ENCODE measurements at places on chromosomes 11 and 22.

GRCh38 chr11:2209370-2209801 is 37.8 kb upstream of the TH start:
- H3K27me3 ChIP-seq = no peaks in the 10 kb centered on the region
- H3K36me3 ChIP-seq = no peaks in the 10 kb centered on the region
- peaks cover 12% of the 10 kb centered on the region for H3K4me1 ChIP-seq
- H3K4me3 ChIP-seq = no peak overlapping the region
- DNase-seq = peak; percentile 0

DNA sequence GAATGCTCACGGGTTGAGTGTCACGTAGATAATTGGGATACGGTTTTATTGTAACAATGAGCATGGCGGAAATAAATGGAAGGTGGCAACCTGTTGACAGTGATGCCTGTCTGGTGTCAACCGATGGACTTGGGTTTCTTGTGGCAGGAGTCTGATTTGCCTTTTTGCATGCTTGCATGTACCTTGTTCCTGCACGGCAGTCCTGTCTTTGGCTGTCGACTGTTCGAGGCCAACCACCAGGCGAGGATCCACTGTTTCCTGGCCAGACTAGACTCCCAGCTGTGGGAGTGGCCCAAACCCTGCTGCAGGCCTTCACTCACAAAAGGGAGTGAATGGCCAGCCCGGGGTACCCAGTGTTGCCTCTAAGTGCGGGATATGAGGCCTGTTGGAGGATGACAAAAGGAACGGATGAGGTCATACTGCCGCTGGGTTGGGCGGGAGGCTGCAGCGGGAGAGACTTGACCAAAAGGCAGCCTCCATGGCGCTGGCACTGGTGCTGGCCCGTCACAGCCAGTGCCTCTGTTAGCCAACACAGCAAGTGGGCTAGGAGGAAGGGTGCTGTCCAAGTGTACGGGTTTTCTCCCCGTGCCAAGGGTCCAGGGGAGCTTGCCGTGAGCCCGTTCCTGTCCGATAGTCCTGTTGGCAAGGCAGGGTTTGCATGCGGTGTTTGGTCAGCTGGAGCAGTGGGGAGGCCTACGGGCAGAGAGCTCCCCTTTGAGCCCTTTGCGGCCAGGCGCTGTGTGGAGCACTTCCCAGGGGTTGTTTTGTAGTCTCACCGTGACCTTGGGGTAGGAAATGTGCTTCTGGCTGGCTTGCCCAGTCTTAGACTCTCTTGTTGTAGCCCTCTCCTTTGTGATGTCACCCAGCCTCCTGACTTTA is 974 bp downstream of the DGCR8 start:
- peak overlapping the region; percentile 91 for H3K4me3 ChIP-seq
- H3K27me3 ChIP-seq = no peaks in the 10 kb centered on the region
- no peak for DNase-seq
- H3K27ac ChIP-seq = peak overlapping the region; percentile 84
- peaks cover 48% of the 10 kb centered on the region for H3K4me1 ChIP-seq

DNA sequence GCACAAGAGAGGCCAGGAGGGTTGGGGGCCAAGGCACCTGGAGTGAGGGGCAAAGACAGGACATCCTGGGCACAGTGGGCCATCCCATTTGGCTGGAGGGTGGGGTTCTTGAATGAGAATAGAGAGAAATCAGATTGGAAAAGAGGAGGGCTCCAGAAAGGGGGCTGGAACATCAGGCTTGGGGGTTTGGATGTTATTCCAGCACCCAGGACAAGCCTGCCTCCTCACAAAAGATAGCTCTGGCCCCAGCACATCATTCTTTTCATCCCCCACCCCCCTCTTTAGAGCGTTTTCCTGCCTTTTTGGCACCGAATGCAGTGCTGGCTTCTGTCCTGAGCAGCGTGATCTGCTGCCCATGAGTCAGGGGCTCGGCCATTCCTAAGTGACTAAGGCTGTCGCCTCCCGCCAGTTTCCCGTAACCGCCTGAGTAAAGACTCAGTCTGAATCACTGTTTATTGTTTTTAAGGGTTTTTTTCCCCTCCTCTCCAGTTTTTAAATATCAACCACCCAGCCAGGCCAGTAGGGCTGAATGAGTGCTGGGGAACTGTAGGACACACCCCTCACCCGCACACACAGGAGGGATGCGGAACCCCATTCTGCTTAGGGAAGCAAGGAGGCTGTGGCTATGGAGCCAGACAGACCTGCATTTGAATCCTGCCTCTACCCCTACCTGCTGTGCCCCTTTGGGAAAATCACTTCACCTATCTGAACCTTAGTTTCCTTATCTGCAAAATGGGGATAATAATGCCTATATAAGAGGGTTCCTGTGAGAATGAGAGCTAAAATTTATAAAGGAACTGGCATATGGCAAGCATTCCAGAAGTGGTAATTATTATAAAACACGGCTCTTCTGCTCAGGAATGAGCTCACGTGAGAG is 32.4 kb upstream of the NAV2 start:
- H3K27me3 ChIP-seq = peaks cover 14% of the 10 kb centered on the region
- no peak for DNase-seq
- no peaks in the 10 kb centered on the region for H3K4me1 ChIP-seq
- H3K4me3 ChIP-seq = no peak overlapping the region
- H3K27ac ChIP-seq = no peak overlapping the region

- H3K36me3 ChIP-seq = no peaks in the 10 kb centered on the region
- no peak overlapping the region for H3K27ac ChIP-seq
- H3K27me3 ChIP-seq = no peaks in the 10 kb centered on the region
- no peak for DNase-seq
- H3K4me1 ChIP-seq = peaks cover 7% of the 10 kb centered on the region
- H3K4me3 ChIP-seq = no peak overlapping the region
Measured at GRCh38 chr11:47899801-47900200, 51.7 kb upstream of the NUP160 start.

DNA sequence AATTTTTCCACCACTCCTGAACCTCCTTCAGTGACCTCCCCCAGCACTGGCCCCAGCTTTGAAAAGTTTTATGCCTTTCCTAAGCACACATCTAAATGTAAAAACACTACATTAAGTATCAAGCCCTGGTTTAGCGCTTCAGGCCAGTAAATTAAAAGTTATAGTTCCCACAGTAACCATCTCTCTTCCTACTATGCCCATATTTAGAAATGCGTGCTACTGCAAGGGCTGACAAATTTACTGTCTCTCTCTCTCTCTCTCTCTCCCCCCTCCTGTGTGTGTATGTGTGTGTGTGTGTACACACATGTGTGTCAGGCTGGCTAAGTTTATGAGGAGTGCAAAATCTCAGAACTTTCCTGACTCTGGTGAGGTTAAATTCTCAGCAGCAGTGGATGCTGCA is 231.4 kb downstream of the LARGE1 start:
- no peak overlapping the region for H3K27ac ChIP-seq
- H3K27me3 ChIP-seq = peaks cover 1% of the 10 kb centered on the region
- no peak overlapping the region for H3K4me3 ChIP-seq
- H3K4me1 ChIP-seq = no peaks in the 10 kb centered on the region

DNA sequence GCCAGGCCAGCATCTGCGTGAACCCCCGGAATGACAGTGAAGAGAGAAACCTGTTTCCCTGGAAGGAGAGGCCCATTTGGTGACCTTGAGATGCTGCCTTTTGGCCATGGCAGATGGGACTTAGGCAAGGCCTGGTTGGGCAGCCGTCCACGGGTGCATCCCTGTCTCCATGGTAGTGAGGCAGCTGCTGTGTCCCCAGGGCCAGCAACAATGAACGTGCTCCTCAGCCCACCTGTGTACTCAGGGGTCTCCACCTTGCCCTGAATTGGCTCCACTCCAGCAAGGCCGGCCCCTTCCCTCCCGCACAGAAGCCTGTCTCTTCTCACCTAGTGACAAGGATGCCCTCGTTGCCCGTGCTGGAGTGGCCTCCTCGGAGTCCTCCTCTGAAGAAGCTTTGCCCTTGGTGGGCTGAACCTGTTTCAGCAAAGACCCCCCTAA is 441.1 kb downstream of the TBC1D22A start:
- no peak for DNase-seq
- no peaks in the 10 kb centered on the region for H3K4me1 ChIP-seq
- H3K27ac ChIP-seq = no peak overlapping the region
- no peak overlapping the region for H3K4me3 ChIP-seq
- no peaks in the 10 kb centered on the region for H3K36me3 ChIP-seq

- H3K27me3 ChIP-seq = no peaks in the 10 kb centered on the region
- H3K36me3 ChIP-seq = no peaks in the 10 kb centered on the region
- peaks cover 7% of the 10 kb centered on the region for H3K4me1 ChIP-seq
- DNase-seq = no peak
- no peak overlapping the region for H3K27ac ChIP-seq
Measured at GRCh38 chr11:23569547-23569946, 709.3 kb upstream of the CCDC179 start.

- H3K36me3 ChIP-seq = no peaks in the 10 kb centered on the region
- H3K4me1 ChIP-seq = peaks cover 3% of the 10 kb centered on the region
- no peak overlapping the region for H3K4me3 ChIP-seq
- no peak overlapping the region for H3K27ac ChIP-seq
- DNase-seq = no peak
- H3K27me3 ChIP-seq = no peaks in the 10 kb centered on the region
Measured at GRCh38 chr11:130737041-130737830, 179.0 kb downstream of the SNX19 start.

DNA sequence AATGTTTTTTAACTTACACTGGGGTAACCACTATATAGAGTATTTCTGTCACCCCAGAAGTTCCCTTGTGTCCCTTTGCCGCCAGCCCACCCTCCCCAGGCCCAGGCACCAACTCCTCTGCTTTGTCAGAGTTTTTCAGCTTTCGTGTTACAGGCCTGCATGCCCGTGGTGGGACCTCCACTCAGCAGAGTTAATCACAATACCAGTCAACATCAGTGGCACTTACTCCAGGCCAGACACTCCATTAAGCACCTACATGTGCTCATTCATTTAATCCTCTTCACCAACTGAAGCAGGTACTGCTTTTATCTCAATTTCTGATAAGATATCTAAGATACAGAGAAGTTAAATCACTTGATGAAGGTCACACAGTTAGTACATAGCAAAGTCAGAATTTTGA is 63.3 kb downstream of the LIF start:
- no peaks in the 10 kb centered on the region for H3K27me3 ChIP-seq
- H3K27ac ChIP-seq = peak overlapping the region; percentile 94
- peak overlapping the region; percentile 37 for H3K4me3 ChIP-seq
- no peak for DNase-seq

DNA sequence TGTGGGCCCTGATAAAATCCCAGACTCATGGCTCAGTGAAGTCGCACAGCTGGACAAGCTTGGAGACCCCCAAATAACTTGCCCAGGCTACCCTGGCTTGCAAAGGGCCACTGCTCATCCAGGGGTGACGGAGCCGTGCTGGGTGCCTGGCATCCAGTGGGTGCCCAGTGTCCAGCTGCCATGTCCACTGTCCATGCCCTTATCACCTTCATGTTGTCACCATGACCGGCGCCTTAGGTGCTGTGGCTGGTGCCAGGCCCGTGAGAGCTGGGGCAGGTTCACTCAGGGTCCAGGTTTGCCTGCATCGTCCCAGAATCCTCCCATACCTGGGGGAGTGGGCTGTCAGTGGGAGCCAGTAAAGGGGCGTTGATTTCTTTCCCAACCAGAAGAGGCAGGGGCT is 57.4 kb downstream of the LRP5 start:
- no peak overlapping the region for H3K4me3 ChIP-seq
- no peak for DNase-seq
- H3K36me3 ChIP-seq = peaks cover 4% of the 10 kb centered on the region
- no peak overlapping the region for H3K27ac ChIP-seq
- peaks cover 3% of the 10 kb centered on the region for H3K27me3 ChIP-seq

DNA sequence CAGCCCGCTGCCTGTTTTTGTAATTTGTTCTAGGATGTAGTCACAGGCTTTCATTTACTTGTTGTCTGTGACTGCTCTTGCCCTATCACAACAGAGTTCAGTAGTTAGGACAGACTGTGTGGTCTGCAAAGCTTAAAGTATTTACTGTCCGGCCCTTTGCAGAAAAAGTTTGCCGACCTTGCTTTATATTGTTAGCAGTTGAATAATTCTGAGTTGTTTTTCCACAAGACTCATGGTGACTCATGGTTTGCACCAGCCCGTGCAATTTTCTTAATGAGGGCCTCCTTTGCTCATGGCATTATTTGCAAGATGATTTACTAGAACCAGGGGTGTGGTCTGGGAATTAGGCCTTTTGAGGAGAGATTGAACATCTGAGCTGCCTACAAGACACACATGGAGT is 110.6 kb downstream of the SCN3B start:
- H3K27ac ChIP-seq = no peak overlapping the region
- H3K36me3 ChIP-seq = peaks cover 2% of the 10 kb centered on the region
- H3K27me3 ChIP-seq = no peaks in the 10 kb centered on the region
- peaks cover 7% of the 10 kb centered on the region for H3K4me1 ChIP-seq

DNA sequence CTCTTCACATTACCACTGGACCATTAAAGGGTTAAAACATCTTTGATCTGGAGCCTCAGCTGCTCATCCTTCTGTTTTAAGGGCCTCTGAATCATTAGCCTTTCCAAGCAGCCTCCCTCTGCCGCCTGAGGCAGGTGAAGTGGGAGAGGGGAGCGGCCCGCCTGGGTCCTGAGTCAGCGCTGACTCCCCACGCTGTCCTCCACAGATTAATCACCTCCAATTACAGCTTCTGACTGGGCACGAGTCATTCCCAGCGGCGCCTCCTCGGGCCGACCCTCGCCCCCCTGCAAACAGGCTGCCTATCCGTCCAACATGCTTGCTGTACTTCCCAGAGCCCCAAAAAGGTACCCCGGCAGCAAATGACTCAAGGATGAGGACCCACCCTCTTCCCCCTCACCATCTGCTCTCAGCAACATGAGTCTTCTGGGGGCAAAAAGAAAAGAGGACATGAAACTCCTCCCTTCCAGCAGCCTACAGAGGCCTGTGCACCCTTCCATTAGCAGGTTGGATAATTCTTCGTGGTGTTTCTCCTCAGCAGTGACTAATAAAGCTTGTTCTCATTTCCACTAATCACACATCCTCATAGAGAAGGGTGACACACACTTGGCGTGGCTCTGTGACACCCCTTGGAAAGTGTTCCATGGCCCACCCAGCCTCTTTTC is 44.3 kb upstream of the JAM3 start:
- H3K36me3 ChIP-seq = no peaks in the 10 kb centered on the region
- no peak overlapping the region for H3K4me3 ChIP-seq
- H3K4me1 ChIP-seq = peaks cover 29% of the 10 kb centered on the region
- no peak overlapping the region for H3K27ac ChIP-seq
- H3K27me3 ChIP-seq = no peaks in the 10 kb centered on the region
- peak; percentile 40 for DNase-seq

DNA sequence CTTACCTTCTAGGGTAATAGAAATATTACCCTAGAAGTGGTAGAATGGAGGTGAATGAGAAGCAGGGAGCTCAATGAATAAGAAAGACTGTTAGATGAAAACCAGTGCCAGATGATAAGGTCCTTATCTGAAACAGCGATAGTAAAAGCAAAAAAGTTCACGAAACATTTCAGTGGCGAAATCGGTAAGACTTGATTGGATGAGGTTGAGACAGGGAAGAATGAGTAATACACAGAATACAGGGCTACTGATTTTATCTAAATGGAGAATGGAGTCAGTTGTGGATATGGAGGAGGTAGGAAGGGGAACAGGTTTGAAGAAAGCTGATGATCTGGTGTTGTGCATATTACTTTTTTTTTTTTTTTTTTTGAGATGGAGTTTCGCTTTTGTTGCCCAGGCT is 96.5 kb downstream of the GALNT18 start:
- H3K4me3 ChIP-seq = no peak overlapping the region
- H3K27ac ChIP-seq = no peak overlapping the region
- no peaks in the 10 kb centered on the region for H3K36me3 ChIP-seq
- no peak for DNase-seq
- peaks cover 1% of the 10 kb centered on the region for H3K27me3 ChIP-seq
- H3K4me1 ChIP-seq = peaks cover 3% of the 10 kb centered on the region

GRCh38 chr11:70104419-70104818 is 26.3 kb downstream of the ANO1 start:
- H3K4me3 ChIP-seq = no peak overlapping the region
- H3K27ac ChIP-seq = no peak overlapping the region
- no peaks in the 10 kb centered on the region for H3K4me1 ChIP-seq
- DNase-seq = no peak

All from activated naive CD8-positive, alpha-beta T cell treated with anti-CD3 and anti-CD28 coated beads, Interleukin-2, amount 50 U/mL, for 24 hours (primary cell).